Cardiac atrium fibroblast (primary cell): ENCODE measurements at places on chromosomes 6 and 20. TPM values are rescaled to one million over a fixed set of nuclear protein-coding genes. Genes with fewer than 3 reads are reported as not detected.

Gene CCDC167
- 59.2 and 69.3 TPM in 2 replicates for total RNA-seq

Gene TRAPPC3L
- not detected in 2 replicates for total RNA-seq

Gene MAP7
- total RNA-seq = 0.32 and 0.90 TPM in 2 replicates

Gene TDRD6
- not detected in 2 replicates for total RNA-seq

Gene HLA-E
- total RNA-seq = 191 and 204 TPM in 2 replicates

Gene UBE3D
- total RNA-seq = 1.9 and 2.2 TPM in 2 replicates

Gene JPH2
- 1.6 TPM in 1 of 2 replicates, not detected in the other for total RNA-seq

Gene TMEM74B
- 1.1 and 1.5 TPM in 2 replicates for total RNA-seq

Gene TP53INP2
- 5.8 and 10.4 TPM in 2 replicates for total RNA-seq

Gene COX4I2
- total RNA-seq = not detected in 2 replicates

Gene GMPR
- total RNA-seq = 2.6 and 3.4 TPM in 2 replicates

Gene PCK1
- total RNA-seq = not detected in 2 replicates

Gene BHLHE23
- not detected in 2 replicates for total RNA-seq

Gene RAB44
- 0.32 TPM in 1 of 2 replicates, not detected in the other for total RNA-seq

Gene PRRT1
- total RNA-seq = 0.16 TPM in 1 of 2 replicates, not detected in the other

Gene CLPSL2
- total RNA-seq = not detected in 2 replicates

Gene ISM1
- total RNA-seq = not detected in 2 replicates

Gene CCM2L
- 0.65 and 1.8 TPM in 2 replicates for total RNA-seq

Gene ADGRB3
- total RNA-seq = 1.3 and 1.8 TPM in 2 replicates

Gene PLAGL2
- total RNA-seq = 2.2 and 3.7 TPM in 2 replicates

Gene PCED1A
- total RNA-seq = 21.9 and 36.6 TPM in 2 replicates

Gene GABRR1
- not detected in 2 replicates for total RNA-seq

Gene CLIC5
- total RNA-seq = not detected in 2 replicates

Gene SAMD10
- total RNA-seq = 1.1 and 2.4 TPM in 2 replicates

Gene KCNK15
- 0.18 and 1.1 TPM in 2 replicates for total RNA-seq

Gene ELOVL4
- total RNA-seq = 4.5 and 6.5 TPM in 2 replicates

Gene CYP24A1
- not detected in 2 replicates for total RNA-seq

Gene DEFB129
- total RNA-seq = not detected in 2 replicates

Gene IL17A
- total RNA-seq = not detected in 2 replicates

Gene KCNK16
- not detected in 2 replicates for total RNA-seq

Gene BPI
- total RNA-seq = not detected in 2 replicates

Gene CAPN11
- 0.97 TPM in 1 of 2 replicates, not detected in the other for total RNA-seq

Gene TOP1
- total RNA-seq = 15.3 and 16.0 TPM in 2 replicates

Gene OR2B6
- not detected in 2 replicates for total RNA-seq

Gene GLYATL3
- total RNA-seq = not detected in 2 replicates

Gene KIF13A
- total RNA-seq = 13.5 and 19.1 TPM in 2 replicates

Gene OR2H1
- not detected in 2 replicates for total RNA-seq

Gene SLC22A7
- total RNA-seq = not detected in 2 replicates

Gene DDX39B
- total RNA-seq = 272 and 278 TPM in 2 replicates

Gene TUBB2A
- total RNA-seq = 106 and 110 TPM in 2 replicates

Gene MEI4
- total RNA-seq = not detected in 2 replicates

Gene MYCT1
- 2.7 and 6.3 TPM in 2 replicates for total RNA-seq

Gene SYNGAP1
- 2.9 and 3.7 TPM in 2 replicates for total RNA-seq

Gene RAET1G
- total RNA-seq = 0.97 TPM in 1 of 2 replicates, not detected in the other

Gene CLPSL1
- not detected in 2 replicates for total RNA-seq
